ENCODE measurements at places on chromosomes 4 and X.
A peak's percentile ranks its signal among the peaks of the same experiment; 100 is the strongest.

DNA sequence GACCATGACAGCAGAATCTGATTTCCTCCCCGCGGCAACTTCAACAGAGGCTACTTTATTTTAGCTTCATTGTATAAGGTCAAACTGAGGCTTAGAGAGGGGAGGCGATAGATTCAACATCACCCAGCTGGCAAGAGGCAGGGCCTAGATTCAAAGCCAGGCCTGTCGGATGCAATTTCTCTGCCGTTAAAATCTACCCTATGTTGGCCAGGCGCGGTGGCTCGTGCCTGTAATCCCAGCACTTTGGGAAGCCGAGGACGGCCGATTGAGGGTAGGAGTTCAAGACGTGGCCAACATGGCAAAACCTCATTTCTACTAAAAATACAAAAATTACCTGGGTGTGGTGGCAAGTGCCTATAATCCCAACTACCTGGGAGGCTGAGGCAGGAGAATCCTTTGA is 182.2 kb downstream of the BCOR start:
- DNase-seq = no peak

DNA sequence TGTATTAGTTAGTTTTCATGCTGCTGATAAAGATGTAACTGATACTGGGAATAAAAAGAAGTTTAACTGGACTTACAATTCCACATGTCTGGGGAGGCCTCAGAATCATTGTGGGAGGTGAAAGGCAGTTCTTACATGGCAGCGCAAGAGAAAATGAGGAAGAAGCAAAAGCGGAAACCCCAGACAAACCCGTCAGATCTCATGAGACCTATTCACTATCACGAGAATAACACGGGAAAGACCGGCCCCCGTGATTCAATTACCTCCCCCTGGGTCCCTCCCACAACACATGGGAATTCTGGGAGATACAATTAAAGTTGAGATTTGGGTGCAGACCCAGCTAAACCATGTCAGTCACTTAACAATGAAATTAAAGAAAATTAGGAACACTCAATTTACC is 499.1 kb downstream of the FSTL5 start:
- no peak for DNase-seq

DNA sequence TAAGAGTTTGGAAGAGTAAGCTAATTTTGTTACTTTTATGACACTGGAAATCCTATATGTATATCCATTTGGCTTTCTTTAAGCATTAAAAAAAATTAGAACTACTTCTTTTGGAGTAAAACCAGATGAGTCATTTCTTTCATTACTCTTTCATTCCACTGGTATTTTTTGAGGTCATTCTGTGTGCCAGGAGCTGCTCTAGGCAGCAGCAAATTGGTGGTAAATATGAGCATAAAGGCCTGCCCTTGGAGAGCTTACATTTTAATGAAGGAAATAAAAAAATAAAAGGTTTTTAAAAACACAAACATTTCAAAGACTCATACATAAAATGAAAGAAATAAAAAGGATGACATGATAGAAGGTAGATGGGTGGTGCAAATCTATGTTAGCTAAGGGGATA is 37.4 kb downstream of the MID1 start:
- DNase-seq = no peak

- DNase-seq = no peak
Observed at GRCh38 chr4:95085124-95085833, 327.5 kb downstream of the BMPR1B start.

DNA sequence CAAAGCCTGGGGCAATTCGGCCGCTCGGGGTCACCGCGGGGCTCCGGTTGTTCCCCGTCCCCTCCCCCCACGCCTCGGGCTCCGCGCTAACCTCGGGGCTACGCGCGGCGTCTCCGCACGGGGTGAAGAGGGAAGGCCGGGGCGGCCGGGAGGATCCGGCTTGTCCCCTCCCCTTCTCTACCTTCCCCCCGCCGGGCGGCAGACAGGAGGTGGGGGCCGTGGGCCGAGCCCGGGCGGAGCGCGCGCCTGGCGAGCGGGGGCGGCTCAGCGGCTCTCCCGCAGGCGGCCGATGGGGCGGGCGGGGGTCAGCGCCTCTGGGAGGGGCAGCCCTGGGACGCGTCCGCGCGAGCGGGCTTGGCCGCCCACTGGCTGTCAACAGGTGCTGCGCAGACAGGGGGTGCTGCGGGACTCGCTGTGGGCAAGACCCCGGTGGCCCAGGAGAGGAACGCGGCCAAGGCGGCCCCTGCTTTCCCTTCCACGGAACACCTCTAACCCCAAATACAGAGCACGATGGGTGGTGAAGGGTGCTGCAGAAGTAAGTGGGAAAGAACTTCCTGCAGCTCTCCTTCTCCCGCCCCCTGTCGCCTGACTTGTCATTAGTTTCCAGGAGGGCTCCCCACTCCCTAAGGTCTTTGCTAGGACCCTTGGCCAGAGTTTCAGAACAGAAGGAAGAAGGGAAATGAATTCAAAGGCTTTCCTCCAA is at the start of gene PDGFC:
Gene PDGFC, minus strand, starts transcription at position 124 of the 703 bp plus-strand sequence. CDS start 896 bp downstream, outside the sequence.
- DNase-seq = peak; percentile 51

DNA sequence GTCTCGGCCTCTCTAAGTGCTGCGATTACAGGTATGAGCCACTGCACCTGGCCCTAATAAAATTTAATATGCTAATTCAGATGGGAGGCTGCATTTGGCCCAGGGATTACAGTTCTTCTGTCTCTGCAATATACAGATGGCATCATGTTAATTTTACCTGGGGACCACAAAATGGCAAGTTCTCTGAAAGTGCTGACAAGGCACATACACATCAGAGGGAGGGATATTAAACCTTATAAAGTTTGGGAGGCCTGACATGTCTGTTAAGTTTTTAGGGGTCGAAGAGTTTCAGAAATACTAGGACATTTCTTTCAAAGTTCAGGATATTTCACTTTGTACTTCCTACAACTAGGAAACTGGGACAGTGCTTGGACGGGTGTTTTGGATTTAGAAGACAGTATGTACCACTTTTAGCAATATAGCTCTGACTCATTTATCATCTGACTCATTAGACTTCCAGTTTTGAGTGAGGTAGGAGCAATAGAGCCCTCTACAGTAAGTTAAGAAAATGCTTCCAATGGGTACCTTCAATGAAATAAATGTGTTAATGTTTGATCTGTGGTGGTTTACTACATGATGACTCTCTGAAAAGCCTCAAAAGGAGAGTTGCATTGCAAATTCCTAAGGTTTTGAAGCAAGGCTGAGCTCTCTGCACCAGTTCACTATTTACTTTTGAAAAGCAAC is 981.0 kb upstream of the HS3ST1 start:
- DNase-seq = no peak

DNA sequence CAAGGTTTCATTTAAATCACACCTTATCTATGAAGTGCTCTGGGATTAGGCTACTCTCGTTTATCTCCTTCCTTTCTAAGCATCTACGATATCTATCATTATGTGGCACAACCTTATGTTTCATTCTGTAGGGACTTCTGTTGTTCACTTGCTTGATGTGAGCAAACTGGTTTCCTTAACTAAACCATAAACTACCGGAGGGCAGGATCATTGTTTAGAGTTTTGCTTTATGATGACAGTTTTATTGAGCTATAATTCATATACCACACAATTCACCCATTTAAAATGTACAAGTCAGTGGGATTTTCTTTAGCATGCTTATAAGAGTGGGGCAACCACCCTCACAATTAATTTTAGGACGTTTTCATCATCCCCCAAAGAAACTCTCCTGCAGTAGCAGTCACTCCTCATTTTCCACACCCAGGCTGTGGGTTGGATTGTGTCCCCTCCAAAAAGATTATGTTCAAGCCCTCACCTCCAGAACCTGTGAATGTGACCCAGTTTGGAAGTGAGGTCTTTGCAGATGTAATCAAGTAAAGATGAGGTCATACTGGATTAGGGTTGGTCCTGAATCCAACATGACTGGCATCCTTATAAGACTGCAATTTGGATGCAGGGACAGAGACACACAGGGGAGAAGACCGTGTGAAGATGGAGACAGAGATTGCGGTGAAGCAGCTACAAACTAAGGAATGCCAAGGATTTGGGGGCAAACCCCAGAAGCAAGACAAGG is 42.1 kb upstream of the SH3RF1 start:
- no peak for DNase-seq

DNA sequence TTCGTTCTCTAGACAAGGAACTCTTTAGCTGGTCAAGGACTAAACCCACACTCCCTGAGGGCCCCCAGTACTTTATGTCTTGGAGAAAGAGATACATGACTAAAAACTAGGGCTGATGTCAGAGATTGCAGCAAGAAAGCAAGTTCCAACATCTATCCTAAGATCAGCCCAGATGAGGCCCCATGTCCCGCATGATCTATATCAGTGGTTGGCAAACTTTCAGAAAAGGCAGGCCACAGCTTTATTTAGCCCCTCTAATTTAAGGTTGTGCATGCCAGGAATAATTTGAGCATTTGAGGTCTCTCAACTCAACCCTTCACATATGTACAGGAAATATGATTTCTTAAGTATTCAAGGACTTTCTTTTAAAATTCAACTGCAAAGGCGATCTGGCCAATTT is 44.1 kb upstream of the FRMD7 start:
- DNase-seq = no peak

GRCh38 chrX:86039625-86040568 is 7.5 kb downstream of the CHM start:
- DNase-seq = no peak

GRCh38 chr4:118992149-118992548 is 103.5 kb downstream of the SYNPO2 start:
- DNase-seq = no peak

DNA sequence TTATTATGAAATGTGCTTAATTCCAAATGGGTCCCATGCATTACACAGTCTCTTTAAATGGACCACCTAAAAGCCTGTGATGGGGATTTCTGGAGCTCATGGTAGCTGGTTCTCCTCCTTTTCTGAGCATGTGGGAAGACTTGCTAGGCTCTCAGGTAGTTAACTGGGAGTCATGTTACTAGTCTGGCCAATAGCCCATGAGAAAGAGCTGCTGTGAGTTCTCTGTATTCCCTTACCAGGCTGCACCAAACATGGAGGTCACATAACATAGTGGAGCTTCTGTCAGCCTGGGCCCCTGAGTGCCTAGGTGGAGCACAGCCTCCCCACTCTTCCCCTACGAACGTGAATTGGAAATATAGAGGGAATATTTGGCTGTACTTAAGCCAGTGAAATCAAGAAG is 198.4 kb downstream of the MAML3 start:
- DNase-seq = peak; percentile 26

GRCh38 chr4:4762300-4762699 is 97.2 kb upstream of the MSX1 start:
- DNase-seq = no peak

- DNase-seq = no peak
Observed at GRCh38 chrX:149628280-149628679, 3.3 kb downstream of the TMEM185A start.

DNA sequence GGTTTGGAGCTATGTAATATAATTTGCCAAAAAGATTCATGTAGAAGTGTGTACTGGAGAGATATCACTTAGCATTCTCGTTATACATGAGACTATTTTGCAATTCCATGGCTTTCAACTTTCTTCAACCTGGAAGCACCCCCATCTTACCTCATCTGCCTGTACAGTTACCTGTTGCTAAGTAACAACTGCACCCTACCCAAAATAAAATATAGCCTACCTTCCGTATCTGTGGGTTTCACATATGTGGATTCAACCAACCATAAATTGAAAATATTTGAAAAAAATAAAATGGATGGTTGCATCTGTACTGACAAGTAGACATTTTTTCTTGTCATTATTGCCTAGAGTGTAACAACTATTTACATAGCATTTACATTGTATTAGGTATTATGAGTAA is 278.3 kb downstream of the PPP1R2C start:
- no peak for DNase-seq

DNA sequence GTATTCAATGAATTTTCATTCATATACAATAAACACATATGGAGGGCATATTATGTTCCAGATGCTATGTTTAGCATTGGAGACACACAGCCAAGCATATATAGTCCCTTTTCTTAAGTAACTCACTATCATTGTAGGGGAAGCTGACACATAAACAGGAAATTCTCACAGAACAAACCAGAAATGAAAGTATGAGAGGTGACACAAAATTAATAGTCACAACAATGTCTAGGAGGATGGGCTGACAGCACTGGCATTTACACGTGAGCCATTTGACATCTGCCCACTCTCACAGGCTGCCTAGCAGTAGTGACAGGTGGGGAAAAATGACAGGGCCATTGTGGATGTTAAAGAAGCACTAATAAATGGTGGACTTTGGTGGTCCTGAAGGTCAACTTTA is 2.6 kb upstream of the CNOT6L start:
- no peak for DNase-seq

GRCh38 chr4:112112590-112113170 is 32.6 kb upstream of the FAM241A start:
- DNase-seq = no peak

- no peak for DNase-seq
Observed at GRCh38 chrX:129724754-129725153, 14.0 kb upstream of the XPNPEP2 start.

DNA sequence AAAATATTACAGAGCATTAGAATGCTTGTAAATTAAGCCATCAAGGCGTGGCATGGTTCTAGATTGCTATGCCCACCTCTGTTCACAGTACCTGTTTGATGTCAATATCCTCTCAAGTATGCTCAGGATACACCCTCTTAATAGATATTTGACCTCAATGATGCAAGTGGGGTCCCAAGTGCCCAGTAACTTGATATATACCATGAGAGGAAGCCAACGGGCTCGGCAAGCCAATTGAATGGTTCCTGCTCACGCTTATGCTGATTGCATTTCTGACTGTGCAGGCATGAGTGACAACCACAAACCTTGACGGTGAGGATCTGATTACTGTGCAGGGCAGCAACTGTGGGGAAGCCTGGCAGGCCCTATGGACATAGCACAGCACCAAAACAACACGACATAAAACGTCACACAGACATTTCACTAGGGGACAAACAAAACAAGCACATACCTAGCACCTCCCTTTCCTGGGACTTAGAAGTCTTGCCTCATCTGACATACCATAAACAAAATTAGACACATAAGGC is 179.1 kb upstream of the ETNPPL start:
- no peak for DNase-seq

DNA sequence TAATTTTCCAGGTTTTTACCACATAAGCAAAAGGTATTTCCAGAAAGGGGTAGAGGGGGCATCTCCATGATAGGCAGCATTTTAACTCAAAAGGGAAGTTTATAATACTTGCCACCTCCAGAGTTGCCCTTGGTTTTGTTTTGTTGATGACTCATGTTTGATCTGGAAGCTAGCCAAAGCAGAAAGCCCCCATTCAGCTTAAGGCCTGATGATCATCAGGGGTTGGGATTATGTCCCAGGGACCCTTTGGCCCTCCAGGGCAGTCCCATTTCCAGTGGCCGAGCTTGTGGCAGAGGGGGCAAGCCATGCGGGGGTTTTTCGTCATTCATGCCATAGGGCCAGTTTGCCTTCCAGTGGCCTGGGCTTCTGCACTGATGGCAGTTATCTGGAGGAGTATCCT is 143.0 kb upstream of the PLAC1 start:
- no peak for DNase-seq

DNA sequence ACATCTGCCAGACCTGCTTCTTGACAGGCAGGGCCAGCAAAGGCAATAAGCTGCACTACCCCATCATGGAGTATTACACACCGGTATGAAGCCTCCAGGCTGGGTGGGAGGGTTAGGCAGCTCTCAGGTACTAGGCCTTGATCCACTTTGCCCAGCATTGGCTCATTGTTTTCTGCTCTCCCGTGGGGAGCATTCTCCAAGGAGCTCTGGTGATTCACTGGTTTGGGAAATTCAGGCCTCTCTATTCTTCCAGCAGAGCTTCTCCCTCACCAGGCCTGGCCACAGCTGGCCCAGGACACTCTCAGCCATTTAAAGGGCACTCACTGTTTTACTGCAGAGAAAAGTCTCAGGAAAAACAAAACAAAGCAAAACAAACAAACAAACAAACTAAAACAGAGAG is 33.0 kb downstream of the DRP2 start:
- DNase-seq = no peak

- no peak for DNase-seq
Observed at GRCh38 chr4:176357359-176358082, 37.8 kb downstream of the SPCS3 start.

Data from NCI-H1092 treated with DMSO at 0.1 percent for 48 hours (cell line).